Right cardiac atrium (tissue), 5 donors: ENCODE measurements at places on chromosomes 4 and X. TPM values are rescaled to one million over a fixed set of nuclear protein-coding genes. Genes with fewer than 3 reads are reported as not detected.

The YY2 gene
- polyA plus RNA-seq = 0.57 TPM

The FOXR2 gene
- polyA plus RNA-seq = not detected

The IL15 gene
- 4.7 TPM for polyA plus RNA-seq

The SH3RF1 gene
- 2.4 TPM for polyA plus RNA-seq

The TCEAL2 gene
- polyA plus RNA-seq = 7.6 TPM

The NDUFA1 gene
- polyA plus RNA-seq = 846 TPM

The KLKB1 gene
- polyA plus RNA-seq = 0.93 TPM

The PDE5A gene
- 2.8 TPM for polyA plus RNA-seq

The RAI2 gene
- 40.1 TPM for polyA plus RNA-seq

The SPARCL1 gene
- 492 TPM for polyA plus RNA-seq

GRCh38 chr4:84710548-84710947, 127.6 kb downstream of the CDS1 start:
- DNase-seq = no peak

GRCh38 chr4:183362916-183363542, 40.8 kb upstream of the CLDN24 start:
- DNase-seq = no peak

- no peak for DNase-seq
Observed at GRCh38 chr4:40227284-40227683, 30.5 kb downstream of the RHOH start.

DNA sequence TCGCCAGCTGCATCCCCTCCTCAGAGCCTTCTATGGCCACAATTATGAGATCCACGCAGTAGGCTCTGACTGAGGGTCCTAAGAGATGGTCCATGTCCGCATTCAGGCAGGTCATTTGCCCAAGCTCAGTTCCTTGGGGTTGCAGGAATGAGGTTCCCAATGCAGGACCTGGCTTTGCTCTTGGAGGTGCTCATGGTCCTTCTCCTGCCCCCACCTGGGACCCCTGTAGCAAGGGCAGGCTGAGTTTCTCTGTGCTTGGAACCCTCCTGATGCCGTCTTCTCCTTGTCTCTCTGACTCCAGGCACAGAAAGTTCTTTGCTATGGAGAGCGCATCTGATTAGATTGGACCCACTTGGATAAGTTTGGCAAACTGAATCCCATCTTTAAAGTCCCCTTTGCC, 16.5 kb upstream of the SHOX start:
- DNase-seq = no peak

DNA sequence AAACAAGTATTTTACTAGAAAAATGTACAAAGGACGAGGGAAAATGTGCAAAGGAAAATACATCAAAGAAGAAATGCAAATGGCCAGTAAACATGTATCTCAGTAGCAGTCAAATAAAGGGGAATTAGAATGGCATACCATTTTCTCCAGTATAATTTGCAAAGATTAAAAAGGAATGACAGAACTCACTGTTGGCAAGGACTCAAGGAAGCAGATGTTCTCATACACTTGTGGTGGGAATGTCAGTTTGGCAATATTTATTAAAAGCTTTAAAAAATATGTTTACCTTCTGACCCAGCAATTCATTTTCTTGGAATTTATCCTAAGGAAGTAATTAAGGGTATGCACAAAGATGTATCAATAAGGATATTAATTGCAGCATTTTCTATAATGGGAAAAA, 7.6 kb downstream of the CLCN5 start:
- DNase-seq = no peak

GRCh38 chrX:144896323-144896722, 351.0 kb upstream of the SPANXN1 start:
- DNase-seq = no peak

DNA sequence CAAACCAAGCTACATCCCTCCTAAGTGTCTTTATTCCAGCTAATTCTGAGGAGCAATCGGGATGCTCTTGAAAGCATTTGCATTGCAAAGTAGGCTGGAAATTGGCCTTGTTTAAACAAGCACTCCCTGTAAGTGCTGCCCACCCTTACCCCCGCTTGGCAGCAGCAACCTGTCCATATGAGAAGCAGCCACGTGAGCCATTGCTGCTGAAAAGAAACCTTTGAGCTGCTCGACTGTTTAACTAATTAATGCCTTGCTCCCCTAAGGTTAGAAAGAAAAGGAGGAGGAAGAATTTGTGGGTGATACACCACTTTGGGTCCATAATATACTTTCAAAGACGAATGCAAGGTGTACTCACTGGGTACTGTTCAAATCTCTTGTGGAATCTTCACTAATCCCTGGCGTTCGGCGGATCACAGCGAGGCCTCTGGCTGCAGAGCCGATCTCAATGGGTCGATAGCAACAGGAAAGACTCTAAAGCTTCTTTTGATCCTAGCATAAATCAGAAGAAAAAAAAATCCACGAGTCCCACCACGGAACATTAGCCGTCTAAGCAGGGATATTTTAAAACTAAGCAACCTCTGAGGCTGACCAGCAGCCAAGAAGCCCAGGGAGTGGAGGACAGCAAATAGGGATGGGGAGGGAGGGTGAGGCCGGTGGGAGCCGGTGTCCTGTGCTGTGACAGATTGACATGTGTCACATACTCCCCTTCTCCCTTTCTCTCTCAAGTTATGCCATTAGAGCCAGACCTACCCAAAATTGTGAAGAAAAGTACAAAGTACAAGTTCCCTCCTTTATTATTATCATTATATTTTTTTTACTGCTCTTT, 37.2 kb upstream of the MGST2 start:
- DNase-seq = no peak

GRCh38 chrX:130836447-130836846, 66.6 kb downstream of the ENOX2 start:
- no peak for DNase-seq

- DNase-seq = no peak
Observed at GRCh38 chr4:100164808-100165760, 25.2 kb downstream of the DDIT4L start.

GRCh38 chrX:154513716-154514115, 2.3 kb downstream of the FAM3A start:
- DNase-seq = no peak

DNA sequence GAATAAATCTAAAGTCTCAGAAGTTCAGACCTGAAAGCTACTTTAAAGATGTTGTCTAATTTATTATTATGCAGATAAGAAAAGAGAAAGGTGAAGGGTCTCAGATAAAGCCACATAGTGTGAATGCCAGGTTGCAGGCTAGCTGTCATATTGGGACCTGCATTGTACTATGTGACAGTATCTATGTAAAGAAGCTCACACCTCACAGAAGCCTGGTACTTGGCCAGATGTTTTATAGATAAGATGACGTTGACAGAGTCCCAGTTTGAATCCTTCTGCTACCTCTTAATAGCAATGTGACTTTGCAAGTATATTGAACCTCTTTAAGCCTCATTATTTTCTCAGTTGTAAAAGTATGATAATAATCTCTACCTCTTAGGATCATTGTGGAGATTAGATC, 227.0 kb downstream of the SPRY1 start:
- no peak for DNase-seq

DNA sequence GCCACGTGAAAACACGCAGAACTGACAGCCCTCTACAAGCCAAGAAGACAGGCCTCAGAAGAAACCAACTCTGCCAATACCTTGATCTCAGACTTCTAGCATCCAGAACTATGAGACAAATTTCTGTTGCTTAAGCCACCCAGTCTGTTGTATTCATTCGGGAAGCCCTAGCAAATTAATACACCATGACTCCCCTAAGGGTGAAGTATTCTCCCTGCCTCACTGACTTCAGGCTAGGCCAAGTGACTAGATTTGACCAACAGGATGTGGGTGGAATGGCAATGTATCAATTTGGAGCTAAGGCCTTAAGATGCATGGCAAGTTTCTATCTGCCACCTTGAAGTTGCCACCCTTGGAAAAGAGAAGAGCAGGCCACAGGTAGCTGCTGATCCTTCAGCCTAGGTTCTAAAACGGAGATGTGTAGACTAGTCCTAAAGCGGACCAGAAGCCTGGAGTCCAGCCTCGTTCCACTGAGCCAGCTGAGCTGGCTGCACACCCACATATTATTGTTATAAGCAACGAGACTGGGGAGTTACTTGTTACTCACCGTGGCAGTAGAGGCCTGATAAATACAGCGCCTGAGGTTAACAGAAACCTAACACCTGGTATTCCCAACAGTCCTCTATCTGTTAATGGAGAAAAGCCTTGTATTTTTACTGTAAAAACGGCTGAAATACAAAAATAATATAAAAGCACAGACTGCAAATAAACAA, 16.4 kb downstream of the SCARB2 start:
- DNase-seq = no peak

- DNase-seq = no peak
Observed at GRCh38 chr4:89137695-89138094, 26.4 kb downstream of the TIGD2 start.

GRCh38 chrX:42290608-42291007, 367.3 kb upstream of the CASK start:
- DNase-seq = no peak

DNA sequence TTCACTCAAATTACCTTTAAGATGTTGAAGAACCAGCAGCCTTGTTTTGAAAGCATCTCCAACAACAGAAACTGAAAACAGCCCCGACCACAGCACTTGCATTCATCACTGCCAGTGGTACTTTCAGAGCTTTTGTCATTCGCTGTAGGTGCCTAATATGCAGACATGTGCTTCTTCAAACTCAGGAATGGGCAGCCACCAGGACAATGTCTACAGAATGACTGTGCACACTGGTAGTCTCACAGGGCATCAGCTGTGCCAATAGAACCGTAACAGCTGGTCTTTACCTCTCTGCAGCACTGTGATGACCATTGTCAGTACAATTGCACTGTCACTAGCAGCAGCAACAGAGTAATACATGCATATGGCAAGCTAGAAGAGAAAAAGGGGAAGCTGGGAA, 1149.7 kb downstream of the STPG2 start:
- DNase-seq = no peak

- DNase-seq = no peak
Observed at GRCh38 chr4:126752702-126753101, 880.1 kb upstream of the INTU start.

GRCh38 chr4:37232315-37232714, 12.2 kb upstream of the NWD2 start:
- no peak for DNase-seq

GRCh38 chrX:270848-271367, 10.3 kb upstream of the PLCXD1 start:
- no peak for DNase-seq

DNA sequence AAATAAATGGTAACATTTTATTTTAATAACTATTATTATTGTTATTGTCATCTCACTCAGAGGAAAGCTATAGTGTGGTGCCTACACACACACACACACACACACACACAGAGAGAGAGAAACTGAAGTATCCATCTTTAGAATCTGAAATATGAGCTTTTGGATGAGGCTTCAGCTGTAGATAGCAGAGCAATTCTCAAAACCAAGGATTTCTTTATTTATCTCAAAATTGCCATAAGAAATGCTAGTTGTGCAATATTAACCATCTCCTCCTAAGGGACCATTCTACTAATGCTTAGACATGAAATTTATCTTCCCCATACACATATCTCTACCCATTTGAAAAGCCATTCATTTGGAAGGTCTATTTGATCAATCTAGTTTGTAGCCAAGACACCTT, 50.1 kb upstream of the SGMS2 start:
- DNase-seq = no peak

DNA sequence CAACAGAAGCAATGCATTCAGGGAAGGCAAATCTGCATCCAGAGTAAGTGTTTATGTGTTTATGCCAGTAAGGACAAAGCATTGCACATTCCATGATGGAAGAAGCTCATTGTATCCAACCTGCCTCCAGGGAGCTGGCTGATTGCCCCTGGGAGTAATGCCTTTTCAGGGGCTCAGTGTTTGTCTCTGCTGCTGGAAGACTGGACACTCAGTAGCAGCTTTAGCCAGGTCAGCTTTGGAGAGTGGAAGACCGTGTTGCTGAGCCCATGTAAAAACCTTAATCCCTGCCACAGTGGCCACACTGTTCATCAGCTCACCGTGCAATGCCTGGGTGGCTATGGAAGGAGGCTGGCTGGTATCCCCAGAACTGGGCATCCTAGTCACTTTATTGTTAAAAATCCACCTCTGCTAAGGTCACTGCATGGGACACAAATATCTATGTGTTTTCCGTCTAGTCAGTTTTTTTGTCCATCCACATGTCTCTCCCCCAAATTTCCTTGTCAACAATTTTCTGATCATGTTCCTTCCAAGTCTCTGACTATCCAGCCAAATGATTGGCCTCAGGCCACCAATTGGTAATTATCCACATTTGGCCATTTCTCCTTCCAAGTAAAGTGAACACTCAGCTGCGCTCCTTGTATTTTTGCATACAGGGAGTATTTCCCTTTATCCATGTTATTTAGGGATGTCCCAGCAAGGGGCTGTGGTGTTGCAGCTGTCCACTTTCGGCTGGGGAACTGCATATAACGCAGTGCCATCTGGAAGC, 2044.5 kb upstream of the AGA start:
- no peak for DNase-seq

GRCh38 chrX:48002319-48002718, 1.5 kb downstream of the ZNF182 start:
- no peak for DNase-seq

DNA sequence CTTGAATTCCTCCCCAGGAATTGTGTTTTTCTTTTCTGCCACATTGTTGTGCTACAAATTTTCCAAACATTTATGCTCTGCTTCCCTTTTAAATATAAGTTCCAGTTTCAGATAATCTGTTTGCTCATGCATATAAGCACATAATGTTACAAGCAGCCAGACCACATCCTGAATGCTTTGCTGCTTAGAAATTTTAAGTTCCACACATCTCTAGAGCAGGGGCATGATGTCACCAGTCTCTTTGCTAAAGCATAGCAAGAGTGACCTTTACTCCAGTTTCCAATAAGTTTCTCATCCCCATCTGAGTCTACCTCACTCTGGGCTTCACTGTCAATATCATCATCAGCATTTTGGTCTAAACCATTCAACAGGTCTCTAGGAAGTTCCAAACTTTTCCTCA, 932.5 kb downstream of the SH3BGRL start:
- DNase-seq = no peak

GRCh38 chr4:41297832-41298231, 41.1 kb downstream of the UCHL1 start:
- DNase-seq = no peak

GRCh38 chrX:133646719-133647116, 231.4 kb upstream of the GPC4 start:
- DNase-seq = no peak

- DNase-seq = no peak
Observed at GRCh38 chr4:14583752-14584151, 418.5 kb upstream of the CPEB2 start.

- DNase-seq = no peak
Observed at GRCh38 chrX:111695297-111695880, 14.4 kb downstream of the ALG13 start.

GRCh38 chr4:20106921-20107320, 144.8 kb upstream of the SLIT2 start:
- no peak for DNase-seq

DNA sequence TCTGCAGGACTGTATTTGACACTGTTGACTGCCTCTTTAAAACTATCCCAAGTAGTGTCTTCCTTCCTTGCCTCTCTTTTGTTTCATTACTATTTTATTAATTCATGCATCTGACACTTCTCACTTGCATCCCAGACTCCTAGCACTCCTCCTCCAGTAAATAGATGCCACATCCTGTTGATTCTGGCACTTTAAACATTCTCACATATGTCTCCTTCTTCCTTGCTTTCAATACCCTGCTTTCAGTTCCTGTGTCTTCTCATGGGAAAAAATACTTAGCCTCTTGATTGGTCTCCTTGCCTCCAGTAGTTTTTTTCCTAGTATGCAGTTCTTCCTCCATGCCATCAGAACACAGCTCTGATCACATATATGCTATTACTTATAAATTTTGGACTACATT, 5.1 kb downstream of the RNF128 start:
- DNase-seq = no peak

- DNase-seq = no peak
Observed at GRCh38 chr4:99714179-99714578, 56.6 kb upstream of the C4orf54 start.

GRCh38 chrX:138082896-138083295, 517.0 kb downstream of the ZIC3 start:
- no peak for DNase-seq
